ENCODE measurements at places on chromosomes 5 and 9.

DNA sequence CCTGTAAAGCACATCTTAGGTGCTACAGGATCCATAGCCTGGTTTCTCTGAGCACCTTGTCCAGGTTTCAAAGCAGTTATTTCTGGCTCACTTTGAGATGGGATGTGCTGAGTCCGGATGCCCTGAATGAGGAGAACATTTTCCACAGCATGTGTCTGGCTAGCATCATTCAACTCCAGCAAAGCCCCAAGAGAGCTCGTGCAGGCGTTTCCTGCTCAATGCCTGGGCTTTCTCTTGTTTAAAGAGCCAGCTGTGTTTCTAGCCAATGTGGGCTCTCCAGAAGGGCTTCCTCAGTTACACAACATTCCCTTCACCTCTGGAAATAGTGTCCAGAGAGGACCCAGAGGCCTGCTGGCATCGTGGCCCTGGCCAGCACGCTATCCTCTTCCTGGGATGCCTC, 411.7 kb downstream of the DMAC1 start:
- DNase-seq: no peak

- DNase-seq: no peak
These were observed 17.6 kb upstream of the SETX start for GRCh38 chr9:132372177-132373095.

DNA sequence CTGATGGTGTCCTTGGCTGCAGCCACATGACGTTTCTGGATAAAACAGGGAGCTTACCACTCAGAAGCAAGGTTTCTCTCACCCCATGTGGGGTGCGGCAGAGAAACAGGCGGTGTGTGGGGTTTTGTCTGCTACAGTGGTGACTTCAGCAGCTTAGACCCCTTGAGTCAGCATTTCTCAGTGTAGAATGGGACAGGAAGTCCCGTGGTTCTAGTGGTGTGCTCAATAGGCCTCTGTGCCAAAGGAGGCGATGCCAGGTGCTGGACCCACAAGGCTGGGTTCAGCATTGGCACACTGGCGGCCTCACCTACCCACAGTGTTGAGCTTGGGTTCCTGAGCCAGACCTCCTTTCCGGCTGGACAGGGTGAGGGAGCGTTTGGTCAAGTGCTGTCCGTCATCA, 125.2 kb upstream of the SMIM23 start:
- no peak for DNase-seq

DNA sequence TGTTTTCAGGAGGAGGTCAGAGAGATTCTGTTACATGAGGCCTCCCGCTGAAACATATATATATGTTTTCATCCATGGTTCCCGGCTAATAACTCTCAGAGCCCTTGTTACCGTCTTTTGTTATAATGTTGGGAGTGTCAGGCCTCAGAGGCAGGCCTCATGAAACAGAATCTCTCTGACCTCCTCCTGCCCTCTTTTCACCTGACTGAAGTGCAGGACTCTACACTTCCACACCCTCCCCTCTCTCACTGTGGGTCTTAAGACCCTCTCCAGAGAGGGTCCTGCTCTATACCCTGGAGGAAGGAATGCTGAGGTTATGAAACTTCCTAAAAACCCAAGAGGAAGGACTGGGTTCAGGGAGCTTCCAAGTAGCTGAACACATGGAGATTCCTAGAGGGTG, 28.5 kb upstream of the PTGER4 start:
- DNase-seq: no peak

DNA sequence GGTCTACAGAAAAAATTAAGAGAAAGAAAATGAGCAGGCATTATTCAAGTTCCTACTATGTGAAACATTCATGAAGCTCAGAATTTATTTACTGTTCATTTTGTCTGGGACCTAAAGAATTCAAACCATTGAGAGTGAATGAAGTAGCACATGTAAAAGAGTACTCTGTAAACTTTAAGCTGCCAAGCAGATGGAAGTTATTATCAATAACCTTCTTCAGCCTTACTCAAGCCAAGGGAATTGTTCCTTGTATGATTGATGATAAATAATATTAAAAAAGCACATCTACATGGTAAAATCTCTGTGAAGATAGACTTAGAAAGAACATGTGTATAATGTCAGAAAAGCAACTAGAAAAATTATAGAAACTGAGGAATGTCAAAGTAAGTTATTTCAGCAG, 17.8 kb upstream of the GLIS3 start:
- DNase-seq: no peak

DNA sequence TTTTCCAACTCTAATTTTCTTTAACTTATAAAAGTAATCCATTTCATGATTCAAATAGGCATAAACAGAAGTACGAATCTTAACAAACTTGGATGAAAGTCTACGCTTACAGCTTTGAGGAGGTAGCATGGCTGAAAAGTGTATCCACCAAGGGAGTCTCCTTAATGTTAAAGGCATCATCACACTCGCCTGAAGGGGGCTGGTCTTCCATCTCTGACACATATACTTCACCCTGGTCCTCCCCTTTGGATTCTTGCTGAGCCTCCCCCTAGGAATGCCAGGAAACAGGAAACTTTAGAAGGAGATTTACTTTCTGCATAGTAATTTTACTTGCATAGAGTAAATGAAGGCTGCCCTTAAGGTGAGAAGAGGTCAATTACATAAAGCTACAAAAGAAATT, 10.3 kb upstream of the NME5 start:
- DNase-seq: no peak

GRCh38 chr5:90307782-90308181, 101.8 kb downstream of the CETN3 start:
- no peak for DNase-seq

- no peak for DNase-seq
These were observed 7.4 kb upstream of the FAT2 start for GRCh38 chr5:151598549-151598948.

DNA sequence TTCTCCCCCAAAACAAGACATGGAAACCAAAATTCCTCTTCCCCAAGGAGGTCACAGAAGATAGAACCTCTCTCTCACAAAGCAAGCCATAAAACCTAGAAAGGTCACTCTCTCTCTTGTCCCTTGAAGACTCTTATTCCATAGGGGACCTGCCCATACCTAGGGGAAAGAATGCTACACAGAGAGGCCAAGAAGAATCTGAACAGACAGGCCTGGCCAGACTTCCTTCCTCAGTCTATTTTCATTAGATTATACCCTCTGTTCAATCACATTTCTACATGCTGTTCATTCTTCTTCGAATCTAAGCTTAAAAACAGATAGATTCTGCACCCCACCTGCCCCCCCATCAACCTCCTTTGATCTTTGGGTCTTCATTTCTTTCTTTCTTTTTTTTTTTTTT, 206.8 kb downstream of the TLE4 start:
- DNase-seq: no peak

- DNase-seq: no peak
These were observed 12.9 kb downstream of the RGS14 start for GRCh38 chr5:177370488-177371119.

- no peak for DNase-seq
These were observed 15.1 kb downstream of the RXRA start for GRCh38 chr9:134341306-134341705.

DNA sequence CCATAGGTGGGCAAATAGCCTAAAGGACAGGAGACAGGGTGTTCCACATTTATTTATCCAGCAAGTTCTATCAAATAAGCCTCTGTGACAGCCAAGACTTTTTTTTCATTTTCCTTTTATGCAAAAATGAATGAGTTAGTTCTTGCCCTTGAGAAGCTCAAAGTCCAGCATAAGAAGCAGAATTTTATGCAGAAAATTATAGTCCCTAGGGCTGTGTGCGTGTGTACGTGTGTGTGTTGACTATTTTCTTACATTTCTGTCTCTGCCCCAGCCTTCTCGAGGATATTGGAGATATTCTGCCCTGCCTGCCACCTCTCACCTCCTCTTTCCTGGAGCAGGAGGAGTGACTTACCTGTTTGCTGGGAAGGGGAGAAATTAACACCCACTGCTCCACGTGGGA, 221.9 kb downstream of the SREK1 start:
- DNase-seq: no peak

- no peak for DNase-seq
These were observed 16.8 kb downstream of the KLF4 start for GRCh38 chr9:107472581-107473340.

DNA sequence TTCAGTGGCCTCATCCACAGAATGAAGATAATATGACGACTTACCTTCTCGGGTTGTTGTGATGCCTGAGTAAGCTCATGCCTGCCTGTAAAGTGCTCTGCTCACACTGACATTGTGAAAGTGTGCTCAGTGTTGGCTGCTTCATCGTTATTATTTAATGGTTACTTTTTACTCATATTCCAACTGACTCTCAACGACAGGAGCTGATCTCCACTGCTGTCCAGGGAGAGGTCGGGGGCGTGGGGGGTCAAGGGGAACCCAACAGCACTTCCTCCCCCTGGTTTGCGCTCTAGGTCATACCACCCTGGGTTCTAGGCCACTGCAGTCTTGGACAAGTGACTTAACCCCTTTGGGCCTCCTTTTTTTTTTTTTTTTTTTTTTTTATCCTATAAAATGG, 52.9 kb upstream of the ANGPTL2 start:
- no peak for DNase-seq

- DNase-seq: no peak
These were observed 4.5 kb downstream of the SLC12A7 start for GRCh38 chr5:1107167-1108022.

All from cortex of kidney (tissue), 1 donor.